ENCODE measurements at places on chromosomes 7 and 10. TPM values are rescaled to one million over a fixed set of nuclear protein-coding genes. Genes with fewer than 3 reads are reported as not detected.

PPP1R9A gene
- total RNA-seq: 0.45 TPM

DNA sequence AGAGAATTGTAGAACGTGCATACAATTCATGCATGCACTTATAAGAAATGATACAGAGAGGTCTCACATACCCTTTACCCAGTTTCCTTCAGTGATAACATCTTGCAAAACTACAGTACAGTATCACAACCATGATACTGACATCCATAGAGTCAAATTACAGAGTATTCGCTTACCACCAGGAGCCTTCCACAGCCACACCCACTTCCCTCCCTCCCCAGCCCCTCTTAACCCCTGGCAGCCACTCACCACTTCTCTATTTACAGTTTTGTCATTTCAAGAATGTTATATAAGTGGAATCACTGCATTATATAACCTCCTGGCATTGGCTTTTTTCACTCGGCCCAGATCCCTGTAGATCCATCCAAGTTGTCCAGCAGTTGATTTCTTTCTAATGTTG is 143.8 kb downstream of the ZNF248 start:
- peak; percentile 2 for DNase-seq

- no peak for DNase-seq
Observed at GRCh38 chr10:104368381-104368780, 14.7 kb downstream of the CFAP58 start.

GRCh38 chr7:16670021-16670420 is 24.0 kb downstream of the BZW2 start:
- DNase-seq: peak; percentile 75

DNA sequence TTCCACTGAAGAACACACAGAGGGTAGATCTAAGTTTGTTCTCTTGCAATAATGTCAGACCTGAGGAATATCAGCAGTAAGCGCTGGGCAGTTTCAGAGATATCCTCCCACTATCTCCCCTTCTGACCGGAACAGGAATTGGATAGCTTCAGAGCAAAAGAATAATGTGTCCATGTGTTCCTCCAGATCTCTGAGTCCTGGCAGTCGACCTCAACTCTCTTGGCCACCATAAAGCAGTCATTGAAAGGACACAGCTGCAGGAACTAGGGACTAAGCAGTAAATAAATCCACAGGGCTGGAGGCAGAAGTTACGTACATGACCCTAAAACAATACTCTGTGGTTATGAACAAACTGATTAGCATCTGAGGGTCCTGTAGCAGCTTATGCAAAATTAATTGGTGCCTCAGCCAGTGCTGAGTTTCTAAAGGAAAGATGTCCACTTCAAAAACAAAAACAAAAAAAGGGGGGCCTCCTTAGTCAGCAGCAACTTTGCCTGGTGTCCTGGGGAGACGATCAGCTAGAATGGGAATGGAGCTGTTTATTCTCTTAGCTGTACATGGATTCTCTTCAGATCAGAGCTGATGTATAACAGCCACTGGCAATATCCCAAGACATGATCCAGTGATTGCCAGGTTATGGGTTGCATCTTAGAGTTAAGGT is 6.4 kb upstream of the PRTFDC1 start:
- peak; percentile 91 for DNase-seq

DNA sequence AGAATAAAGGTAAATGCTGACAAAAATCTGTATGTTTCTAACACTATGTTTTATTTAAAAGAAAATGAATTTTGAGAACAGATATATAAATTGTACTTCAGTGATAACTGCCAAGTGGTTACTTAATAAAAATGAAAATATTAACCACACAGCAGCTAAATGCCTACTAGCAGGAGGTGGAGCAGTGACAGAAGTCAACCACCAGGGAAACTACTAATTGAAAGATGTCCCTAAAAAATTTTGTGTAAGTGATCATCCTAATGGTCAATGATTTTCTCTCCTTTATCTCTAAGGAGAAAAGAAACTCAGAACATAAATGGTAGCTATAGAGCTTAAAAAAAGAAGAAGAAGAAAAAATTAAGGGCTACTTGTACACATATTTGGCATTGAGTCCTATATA is 22.9 kb downstream of the WNT16 start:
- no peak for DNase-seq

- no peak for DNase-seq
Observed at GRCh38 chr7:70383066-70383782, 748.7 kb upstream of the GALNT17 start.

DNA sequence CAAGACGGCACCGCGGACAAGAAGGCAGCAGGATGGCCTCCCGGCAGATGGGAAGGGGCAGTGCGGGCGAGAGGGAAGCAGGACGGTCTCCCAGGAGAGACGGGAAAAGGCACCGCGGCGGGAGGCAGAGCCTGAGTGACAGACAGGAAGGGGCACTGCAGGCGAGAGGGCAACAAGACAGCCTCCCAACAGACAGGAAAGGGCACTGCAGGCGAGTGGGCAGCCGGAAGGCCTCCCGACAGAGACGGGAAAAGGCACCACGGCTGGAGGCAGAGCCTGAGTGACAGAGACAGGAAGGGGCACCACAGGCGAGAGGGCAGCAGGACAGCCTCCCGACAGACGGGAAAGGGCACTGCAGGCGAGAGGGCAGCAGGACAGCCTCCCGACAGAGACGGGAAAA is 32.6 kb downstream of the ESYT2 start:
- no peak for DNase-seq

DNA sequence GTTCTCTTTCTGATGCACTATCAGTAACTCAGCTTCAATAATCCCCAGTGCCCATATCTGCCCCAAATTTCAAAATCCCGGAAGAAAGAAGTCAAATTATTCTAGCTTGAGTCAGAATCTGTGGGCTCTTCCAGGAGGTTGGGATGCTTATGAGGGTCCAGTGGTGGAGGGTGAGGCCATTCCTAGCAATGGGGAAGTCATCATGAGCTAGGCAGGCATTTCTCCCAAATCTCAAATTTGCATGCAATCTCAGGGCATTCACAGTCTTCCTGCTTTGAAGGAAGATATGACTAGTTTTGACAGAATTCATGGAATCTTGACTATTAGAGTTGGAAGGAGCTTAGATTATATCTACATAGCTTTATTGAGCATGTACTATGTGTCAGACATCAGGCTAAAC is 164.3 kb upstream of the AGK start:
- no peak for DNase-seq

Data from fibroblast of the aortic adventitia (primary cell).